ENCODE measurements at places on chromosomes 3 and 15. TPM values are rescaled to one million over a fixed set of nuclear protein-coding genes. Genes with fewer than 3 reads are reported as not detected.

- DNase-seq: no peak
These were observed 2.3 kb upstream of the HMCES start for GRCh38 chr3:129276385-129276784.

GRCh38 chr3:159881828-159882309 lies 106.8 kb upstream of the IL12A start:
- peak; percentile 99 for DNase-seq

GRCh38 chr3:53702776-53703530 lies 143.3 kb downstream of the CHDH start:
- no peak for DNase-seq

- DNase-seq: no peak
These were observed 191.9 kb upstream of the CTNNB1 start for GRCh38 chr3:41007399-41007798.

DNA sequence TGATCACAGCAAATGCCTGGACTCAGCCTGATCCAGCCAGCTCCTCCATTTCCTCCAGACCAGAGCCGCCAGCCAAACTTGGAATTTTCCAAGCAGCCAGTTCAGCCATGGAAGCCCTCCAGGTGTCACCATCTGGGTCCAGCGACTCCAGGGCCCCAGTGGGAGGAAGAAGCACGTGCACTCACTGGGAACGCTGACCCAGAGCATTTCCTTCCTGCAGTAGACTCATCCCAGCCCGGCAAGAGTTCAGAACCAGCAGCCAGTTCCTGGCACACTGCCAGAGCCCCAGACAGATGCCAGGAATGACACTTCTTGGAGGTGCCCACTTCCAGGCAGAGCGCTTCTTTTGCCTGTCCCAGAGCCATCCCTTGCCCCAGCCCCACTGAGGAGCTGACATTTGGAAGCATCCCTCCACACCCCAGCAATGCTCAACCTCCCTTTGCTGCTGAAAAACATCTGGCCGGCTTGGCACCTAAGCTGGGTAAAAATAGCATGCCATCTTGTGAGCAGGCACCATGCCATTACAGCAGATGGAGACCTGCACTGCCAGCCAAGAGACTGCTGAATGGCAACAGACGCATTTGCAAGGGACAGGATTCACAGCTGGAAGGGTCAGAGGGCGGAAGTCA lies 460.3 kb upstream of the PROK2 start:
- no peak for DNase-seq

The ARHGEF26 gene
- total RNA-seq: 0.64 TPM

- peak; percentile 92 for DNase-seq
These were observed 65.8 kb downstream of the MB21D2 start for GRCh38 chr3:192851821-192852372.

The SLC12A1 gene
- not detected for total RNA-seq

The PRR20G gene
- total RNA-seq: not detected

DNA sequence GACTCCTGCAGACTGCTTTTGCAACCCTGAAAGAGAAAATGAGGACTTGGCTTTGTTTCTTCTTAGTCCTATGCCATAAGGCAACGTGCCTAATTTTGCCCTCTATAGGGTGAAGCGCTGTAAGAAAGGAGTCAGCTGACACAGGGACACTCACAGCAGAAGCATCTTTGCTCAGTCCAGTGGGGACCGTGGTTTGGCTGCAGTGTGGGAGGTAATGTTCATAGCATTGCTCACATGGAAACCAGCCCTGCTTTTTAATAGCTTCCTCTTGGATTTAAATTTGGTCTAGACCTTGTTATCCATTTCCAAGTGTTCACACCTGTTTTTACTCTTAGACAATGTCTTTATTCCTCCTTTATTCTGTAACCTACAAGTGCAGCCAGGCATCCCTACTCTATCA lies 1032.1 kb downstream of the NTRK3 start:
- DNase-seq: no peak

DNA sequence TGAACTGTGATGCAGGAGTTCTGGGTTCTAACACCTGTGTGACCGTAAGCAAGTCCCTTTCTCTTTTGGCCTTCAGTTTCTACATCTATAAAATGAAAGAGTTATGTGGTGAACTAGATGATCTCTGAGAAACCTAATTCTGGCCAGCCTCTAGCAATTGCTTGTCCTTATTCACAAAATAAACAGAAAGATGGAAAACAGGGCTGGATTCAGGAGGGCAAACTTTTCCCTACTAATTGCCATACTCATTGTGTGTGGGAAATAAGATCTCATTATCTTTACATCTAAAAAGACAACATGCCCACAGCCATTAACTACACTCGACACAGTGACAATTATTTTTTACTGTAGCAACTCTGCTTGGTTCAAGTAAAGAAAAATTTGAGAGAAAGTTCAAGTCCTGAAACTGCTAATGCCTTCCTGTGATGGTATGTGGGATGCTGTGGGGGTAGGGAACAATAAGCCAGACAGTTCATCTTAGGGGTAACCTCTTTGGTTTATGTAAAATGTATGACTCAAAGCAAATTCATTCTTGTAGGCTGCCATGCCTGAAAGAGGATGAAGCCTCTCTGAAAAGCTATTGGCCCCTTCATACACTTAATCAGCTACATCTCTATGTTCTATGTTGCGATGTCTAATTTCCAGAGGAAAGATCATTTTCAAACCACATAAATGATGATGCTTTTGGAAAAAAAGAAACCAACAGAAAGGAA lies 177.6 kb upstream of the BCL6 start:
- peak; percentile 65 for DNase-seq

- DNase-seq: peak; percentile 49
These were observed 19.2 kb downstream of the EXOSC7 start for GRCh38 chr3:44995142-44995770.

GRCh38 chr3:88019024-88019423 lies 39.8 kb downstream of the CGGBP1 start:
- no peak for DNase-seq

GRCh38 chr3:16401273-16401672 lies 112.2 kb downstream of the RFTN1 start:
- DNase-seq: no peak

- no peak for DNase-seq
These were observed 172.1 kb upstream of the LRRN1 start for GRCh38 chr3:3627114-3627513.

- peak; percentile 43 for DNase-seq
These were observed 94.9 kb upstream of the NSMCE3 start for GRCh38 chr15:29364426-29365078.

DNA sequence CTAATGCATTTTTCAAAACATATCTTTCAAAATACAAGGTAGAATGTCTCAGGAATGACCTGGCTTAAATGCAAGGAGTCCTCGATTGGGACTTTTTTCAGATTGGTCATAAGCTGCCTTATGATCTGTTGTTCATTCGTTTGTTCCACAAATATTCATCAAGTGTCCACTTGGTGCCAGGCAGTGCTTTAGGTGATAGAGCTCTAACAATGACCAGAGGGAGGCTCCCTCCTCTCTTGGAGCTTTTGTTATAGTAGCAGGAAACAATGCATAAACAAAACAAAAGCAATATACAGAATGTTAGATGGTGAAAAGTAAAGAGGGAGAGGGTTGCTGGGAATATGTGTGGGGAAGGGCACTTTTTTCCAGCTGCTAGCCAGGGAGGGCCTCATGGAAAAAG lies 156.1 kb downstream of the MCTP2 start:
- DNase-seq: no peak

The HIGD2B gene
- total RNA-seq: not detected

DNA sequence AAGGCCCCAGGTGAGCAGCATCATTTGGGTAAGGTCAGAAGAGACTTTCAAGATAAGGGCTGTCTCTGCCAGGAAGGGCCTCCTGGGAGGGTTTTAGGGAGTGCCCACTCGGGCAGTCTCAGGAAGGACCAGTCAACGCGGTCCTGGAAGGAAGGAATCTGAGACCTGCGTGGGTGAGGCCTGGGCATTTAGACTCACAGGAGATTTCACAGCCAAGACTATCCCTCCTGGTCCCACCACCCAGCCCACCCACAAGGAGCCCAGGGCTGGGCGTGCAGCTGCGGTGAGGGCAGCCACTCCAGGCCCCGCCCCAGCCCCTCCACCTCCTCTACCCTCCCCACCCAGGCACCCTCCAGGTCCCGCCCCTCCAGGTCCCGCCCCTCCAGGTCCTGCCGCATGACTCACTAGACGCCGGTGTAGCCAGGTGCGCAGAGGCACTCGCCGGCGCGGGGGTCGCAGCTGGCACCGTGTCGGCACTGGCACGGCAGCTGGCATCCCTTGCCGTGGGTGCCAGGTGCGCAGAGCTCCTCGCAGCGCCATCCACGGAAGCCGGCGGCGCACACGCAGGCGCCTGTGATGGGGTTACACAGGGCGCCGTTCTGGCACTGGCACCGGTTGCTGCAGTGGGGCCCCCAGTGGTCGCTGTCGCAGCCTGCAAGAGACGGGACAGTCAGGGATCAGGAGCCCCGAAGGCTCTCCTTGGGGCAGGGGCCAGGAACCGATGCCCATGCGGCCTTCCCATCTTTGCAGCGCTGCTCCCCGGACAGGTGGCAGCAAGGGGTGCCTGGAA lies 112.7 kb downstream of the RAB11A start:
- peak; percentile 33 for DNase-seq

The TEX9 gene
- 2.6 TPM for total RNA-seq

GRCh38 chr3:179895330-179895729 lies 141.4 kb downstream of the PEX5L start:
- DNase-seq: no peak

The ROPN1 gene
- total RNA-seq: not detected

- peak; percentile 94 for DNase-seq
These were observed 7.4 kb upstream of the LRRFIP2 start for GRCh38 chr3:37181756-37182155.

The NMB gene
- total RNA-seq: 1.1 TPM

The GABRB3 gene
- total RNA-seq: 1.4 TPM

The SRPRB gene
- 81.7 TPM for total RNA-seq

- no peak for DNase-seq
These were observed 38.8 kb downstream of the TNK2 start for GRCh38 chr3:195869413-195870001.

- no peak for DNase-seq
These were observed 15.4 kb downstream of the RTP1 start for GRCh38 chr3:187212705-187213104.

GRCh38 chr15:67922971-67923945 lies 83.4 kb upstream of the RNU6-1 start:
- DNase-seq: no peak

The HYAL1 gene
- 8.3 TPM for total RNA-seq

The LRRN1 gene
- total RNA-seq: 0.26 TPM

The GOLGA8J gene
- total RNA-seq: not detected

The ACOX2 gene
- total RNA-seq: not detected

- peak; percentile 54 for DNase-seq
These were observed 105.4 kb upstream of the TNIK start for GRCh38 chr3:171565481-171566058.

The MORC1 gene
- total RNA-seq: not detected

The TF gene
- total RNA-seq: under 0.01 TPM

DNA sequence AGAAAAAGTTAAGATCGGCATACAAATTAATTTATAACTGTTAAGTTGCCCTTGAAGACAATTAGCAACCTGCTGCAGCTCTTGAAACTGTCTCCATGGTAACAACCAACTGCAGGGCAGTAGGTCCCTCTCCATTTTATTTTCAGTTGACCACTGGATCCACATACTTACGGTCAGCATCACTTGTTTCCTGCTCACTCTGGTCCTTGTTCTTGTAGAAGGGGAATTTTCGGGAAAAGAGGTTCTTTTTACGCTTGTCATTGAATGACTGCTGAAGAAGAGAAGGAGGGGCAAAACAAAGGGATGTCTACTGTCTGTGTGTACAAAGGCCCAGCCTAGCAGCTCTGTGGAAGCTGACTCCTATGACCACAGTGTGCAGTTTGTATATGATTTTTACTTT lies 46.8 kb upstream of the MELTF start:
- no peak for DNase-seq

The CMTM7 gene
- total RNA-seq: 3.1 TPM

GRCh38 chr3:110564674-110565073 lies 506.9 kb upstream of the NECTIN3 start:
- no peak for DNase-seq

DNA sequence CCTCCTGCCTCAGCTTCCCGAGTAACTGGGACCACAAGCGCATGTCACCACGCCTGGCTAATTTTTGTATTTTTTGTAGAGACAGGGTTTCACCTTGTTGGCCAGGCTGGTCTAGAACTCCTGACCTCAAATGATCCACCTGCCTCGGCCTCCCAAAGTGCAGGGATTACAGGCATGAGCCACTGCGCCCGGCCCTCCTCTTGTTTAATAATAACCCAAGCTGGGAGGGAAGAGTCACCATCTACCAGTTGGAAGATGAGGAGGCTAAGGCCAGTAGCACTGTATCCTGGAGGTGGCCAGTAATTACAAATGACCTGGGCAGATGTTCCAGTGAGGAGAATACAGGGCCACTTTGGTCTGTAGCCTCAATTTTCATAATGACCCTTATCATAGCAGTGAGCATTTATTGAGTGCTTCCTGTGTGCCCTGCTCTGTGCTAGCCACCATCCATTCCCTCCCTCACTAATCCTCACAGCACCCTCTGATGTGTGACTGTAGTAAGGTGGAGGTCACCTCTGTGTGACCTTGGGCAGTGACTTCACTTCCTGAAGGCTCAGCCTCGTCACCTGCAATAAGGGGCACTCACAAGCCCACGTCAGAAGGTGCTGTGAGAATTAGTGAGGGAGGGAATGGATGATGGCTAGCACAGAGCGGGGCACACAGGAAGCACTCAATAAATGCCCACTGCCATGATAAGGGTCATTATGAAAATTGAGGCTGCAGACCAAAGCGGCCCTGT lies 64.2 kb downstream of the ABTB1 start:
- no peak for DNase-seq

- no peak for DNase-seq
These were observed 42.7 kb downstream of the HES1 start for GRCh38 chr3:194178669-194179068.

DNA sequence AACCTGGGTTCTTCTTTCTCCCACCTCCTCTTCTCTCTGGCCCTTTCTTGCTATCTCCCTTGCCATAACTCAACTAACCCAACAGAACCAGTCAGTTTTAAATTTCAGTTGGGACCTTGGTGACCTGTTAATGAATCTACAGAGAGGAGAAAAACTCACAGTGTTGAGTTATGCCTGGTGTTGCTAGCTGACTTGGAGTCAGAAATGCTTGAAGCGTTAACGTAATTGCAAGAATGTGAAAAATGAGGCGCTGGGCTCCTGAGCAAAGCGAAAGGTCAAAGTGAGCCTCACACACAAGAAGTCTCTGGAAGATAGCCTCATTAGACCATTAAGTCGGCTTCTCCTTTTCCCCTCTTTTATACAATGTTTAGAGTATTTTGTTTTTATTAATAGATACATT lies 18.4 kb downstream of the MEIS2 start:
- DNase-seq: no peak

The DNAH12 gene
- total RNA-seq: 0.13 TPM

The LDHAL6B gene
- not detected for total RNA-seq

All from bronchial epithelial cell (primary cell).